ENCODE measurements at places on chromosomes 2 and 18. TPM values are rescaled to one million over a fixed set of nuclear protein-coding genes. Genes with fewer than 3 reads are reported as not detected.

KCNJ3 gene
- 0.31 TPM for total RNA-seq

POMC gene
- total RNA-seq = 1.5 TPM

- DNase-seq = no peak
These were observed 16.1 kb downstream of the KCNS3 start for GRCh38 chr2:17894556-17894955.

DNA sequence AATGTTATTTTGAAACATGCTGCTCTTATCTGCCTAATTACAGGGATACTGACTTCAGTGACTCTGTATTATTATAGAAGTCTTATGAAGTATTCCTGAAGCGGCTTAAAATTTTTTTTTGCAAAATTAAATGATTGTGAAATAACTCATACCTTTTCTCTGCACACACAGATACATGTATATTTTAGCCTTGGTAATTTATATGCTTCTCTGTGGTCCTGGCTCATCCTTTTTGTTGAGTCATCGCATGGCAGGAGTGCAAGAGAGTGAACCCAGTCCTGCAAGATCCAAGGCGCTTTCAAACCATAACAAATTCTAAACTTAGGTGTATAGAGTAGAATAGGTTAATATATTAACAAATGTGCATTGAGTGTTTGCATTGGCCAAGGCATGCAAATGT, 8.6 kb downstream of the CCNT2 start:
- DNase-seq = no peak

DNA sequence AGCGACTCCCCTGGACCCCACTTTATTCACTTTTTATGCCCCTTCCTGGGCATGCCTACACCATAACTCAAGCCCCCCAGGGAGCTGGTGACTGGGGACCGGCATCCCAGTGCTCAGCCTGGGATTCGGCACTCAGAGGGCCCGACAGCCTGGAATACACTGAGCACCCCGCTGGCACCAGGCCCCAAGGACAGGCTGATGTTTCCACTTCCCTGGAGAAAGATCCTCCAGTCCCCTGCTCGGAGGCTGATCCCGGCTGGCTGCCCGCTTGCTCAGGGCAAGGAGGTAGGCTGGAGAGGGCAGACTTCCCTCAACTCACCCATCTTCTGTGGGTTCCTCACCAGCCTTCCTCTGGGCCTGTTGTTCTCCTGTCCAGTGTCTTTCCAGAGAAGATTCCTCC, 36.6 kb downstream of the ODC1 start:
- peak; percentile 53 for DNase-seq

MREG gene
- total RNA-seq = 1.6 TPM

DNA sequence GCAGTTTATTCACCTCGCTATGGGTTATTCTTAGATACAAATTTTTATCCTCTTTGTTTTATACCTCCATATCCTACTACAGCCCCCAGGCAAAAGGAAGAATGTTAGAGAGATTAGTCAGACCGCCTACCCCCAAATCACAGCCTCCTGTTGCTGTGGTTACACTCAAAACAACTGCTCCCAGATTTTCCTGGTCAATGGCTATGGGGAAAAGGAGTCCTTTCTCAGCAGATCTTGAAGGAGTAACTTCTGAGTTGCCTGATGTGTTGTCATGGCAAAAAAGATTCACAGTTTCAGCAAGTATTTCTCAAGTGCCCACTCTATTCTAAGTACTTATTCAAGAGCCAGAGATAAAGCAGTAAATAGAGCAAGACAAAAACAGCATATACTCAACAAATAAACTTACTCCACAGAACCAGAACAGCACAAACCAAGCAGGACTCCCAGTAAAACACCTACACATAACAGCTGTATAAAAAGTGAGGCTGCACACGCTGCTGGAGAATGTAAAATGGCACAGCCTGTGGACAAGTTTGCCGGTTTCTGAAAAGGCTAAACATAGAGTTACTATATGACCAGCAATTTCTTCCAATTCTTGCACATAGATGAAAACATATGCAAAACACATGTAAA, 104.8 kb downstream of the NOL10 start:
- DNase-seq = no peak

HOXD9 gene
- 12.5 TPM for total RNA-seq

DNA sequence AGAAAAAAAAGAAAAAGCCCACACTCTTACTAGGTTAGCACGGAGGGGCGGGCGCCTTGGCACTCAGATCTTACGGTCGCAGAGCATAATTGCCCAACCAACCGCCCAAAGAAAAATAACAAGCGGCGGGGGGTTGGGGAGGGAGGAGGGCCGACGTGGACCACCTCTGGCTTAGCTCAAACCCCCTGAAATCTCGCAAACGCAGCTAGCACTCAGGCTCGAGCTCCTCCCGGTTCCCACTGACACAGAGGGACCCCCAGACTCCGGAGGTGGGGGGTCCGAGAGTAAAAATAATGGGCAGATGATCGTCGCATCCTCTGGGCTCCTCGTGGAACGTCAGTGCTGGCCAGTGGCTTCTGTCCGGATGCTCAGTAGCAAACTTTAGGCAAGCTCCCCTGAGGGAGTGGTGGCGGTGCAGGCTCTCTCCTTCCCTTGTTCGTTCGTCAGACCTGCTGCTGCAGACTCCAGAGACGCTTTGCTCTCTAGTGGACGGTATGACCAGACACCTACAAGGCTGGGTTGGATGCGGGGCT, 12.0 kb downstream of the CATIP start:
- peak; percentile 70 for DNase-seq

CRIM1 gene
- total RNA-seq = 64.4 TPM

RNPEPL1 gene
- 22.6 TPM for total RNA-seq

DNA sequence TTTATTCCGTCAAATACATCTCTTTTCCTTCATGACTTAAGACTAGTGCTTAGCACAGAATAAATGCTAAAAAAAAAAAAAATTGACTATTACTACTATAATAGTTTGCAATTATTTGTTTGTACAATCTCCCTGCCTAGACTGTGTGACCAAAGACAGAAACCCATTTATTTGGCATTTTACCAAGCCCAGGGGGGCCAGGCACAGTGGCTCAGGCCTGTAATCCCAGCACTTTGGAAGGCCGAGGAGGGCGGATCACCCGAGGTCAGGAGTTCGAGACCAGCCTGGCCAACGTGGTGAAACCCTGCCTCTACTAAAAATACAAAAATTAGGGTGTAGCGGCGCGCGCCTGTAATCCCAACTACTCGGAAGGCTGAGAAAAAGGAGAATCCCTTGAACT, 1.4 kb downstream of the ASB3 start:
- no peak for DNase-seq

IL36G gene
- not detected for total RNA-seq

DNA sequence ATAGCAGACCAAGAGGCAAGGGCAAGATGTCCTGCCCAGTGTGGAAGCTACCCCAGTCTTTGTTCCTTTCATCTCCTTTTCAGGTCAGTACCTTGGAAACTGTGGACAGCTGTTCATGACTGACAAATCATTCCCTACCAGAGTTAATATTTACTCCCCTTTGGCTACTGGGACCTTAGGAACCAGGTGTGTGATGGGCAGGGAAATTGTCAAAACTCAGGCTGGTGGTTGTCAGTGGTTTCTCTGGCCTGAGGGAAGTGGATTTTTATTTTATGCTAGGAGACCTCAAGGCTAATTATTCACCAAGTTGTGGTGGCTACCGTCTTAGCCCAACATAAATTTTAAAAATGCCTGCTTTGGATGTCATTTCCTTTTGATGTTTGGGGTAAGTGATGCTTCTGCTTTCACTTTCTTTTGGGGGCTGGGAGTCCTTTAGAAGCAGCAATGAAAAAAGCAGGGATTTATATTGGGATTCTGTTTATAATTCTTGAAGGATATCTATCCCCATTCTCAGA, 119.3 kb downstream of the SETBP1 start:
- DNase-seq = no peak

GRCh38 chr2:74089816-74090745, 57.6 kb downstream of the BOLA3 start:
- DNase-seq = no peak

DNA sequence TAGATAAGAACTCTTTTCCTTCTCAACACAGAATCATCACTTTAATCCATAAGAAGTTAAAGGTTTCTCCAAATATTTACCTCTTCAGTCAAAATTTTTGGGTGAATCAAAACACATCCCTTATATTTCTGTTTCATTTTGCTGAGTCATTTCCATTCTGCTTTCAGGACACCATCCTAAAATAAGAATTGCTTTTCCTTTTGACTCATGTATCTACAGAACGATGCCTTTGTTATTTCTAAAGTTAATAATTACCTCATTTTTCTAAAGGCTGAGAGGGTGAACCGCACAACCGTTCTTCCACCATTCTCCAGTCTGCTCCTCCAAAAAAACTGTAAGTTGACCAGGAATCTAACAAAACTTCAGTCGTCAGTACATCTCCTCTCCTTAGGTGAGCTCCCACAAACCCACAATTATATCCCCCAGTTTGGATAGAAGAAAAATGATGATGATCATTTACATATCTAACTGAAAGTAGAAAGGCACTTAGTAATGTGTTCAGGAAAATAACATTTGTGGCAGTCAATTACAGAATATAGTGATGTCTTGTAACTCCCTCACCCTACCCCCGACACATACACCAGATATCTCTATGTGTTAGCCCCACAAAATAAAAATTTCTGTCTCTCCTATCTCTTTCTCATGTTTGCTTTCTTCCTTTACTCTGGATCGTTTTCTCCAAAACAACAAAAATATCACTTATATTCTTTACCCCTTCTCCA, 162.5 kb downstream of the RAD51AP2 start:
- no peak for DNase-seq

GRCh38 chr2:12665334-12665733, 51.4 kb upstream of the TRIB2 start:
- DNase-seq = no peak

LHCGR gene
- 1.5 TPM for total RNA-seq

- no peak for DNase-seq
These were observed 111.9 kb upstream of the TEX51 start for GRCh38 chr2:126786765-126787164.

DNA sequence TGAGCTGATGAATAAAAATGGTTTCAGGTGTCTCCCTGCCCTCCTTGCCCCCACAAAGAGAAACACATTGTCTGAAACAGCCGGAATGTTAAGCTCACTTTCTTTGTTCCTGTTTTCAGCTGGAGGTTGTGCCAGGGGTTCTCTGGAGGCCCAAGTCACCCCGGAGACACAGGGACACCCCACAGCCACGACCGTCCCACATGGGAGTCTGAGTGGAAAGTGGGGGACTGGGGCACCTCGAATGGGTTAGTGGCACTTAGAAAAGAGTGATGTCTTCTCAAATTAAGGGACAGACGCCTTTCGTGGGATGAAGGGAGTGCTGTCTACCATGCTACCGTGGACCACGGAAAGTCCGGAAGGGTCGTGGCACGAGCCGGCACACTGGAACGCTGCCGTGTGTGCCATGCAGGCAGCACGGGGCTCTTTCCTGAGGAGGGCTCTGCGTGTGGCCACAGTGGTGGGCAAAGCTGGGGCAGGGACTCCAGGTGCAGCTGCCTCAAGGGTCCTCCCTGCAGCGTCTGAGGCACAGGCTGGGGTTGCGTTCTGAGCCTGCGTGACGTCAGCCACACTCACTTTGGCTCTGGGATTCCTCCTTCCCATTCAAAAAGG, 39.4 kb upstream of the CTDP1 start:
- no peak for DNase-seq

TOGARAM2 gene
- 0.95 TPM for total RNA-seq

RAD51AP2 gene
- 0.23 TPM for total RNA-seq

DNA sequence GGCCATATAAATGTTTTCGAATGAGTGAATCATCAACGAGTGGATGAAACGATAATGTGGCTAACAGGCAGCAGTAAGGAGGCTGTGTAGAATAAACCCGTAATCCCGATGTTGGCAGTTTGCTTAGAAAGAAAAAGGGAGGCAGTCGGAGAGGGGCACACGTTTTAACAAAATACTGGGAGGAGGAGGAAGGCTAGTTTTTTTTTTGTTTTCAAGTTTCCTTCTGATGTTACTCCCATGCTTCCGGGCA, 476 bp upstream of the MSH2 start:
- DNase-seq = no peak

- no peak for DNase-seq
These were observed 307.4 kb downstream of the NDUFA10 start for GRCh38 chr2:239717706-239718105.

DNA sequence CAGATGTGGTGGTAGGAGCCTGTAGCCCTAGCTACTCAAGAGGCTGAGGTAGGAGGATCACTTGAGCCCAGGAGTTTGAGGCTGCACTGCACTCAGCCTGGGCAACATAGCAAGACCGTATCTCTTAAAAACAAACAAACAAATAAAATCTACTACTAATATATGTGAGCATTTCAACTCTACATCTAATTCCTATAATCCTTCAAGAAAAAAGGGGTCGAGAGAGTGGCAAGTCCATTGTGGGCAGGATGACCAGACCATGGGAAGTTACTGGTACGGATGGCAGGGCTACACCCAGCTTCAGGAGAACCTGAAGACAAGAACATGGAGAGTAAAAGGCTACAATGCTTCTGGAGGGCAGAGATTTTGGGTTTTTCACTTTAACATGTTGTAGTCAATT, 24.0 kb downstream of the BUB1 start:
- no peak for DNase-seq

ANO7 gene
- 4.0 TPM for total RNA-seq

CCDC195 gene
- total RNA-seq = not detected

SELENOI gene
- 18.6 TPM for total RNA-seq

- DNase-seq = no peak
These were observed 35.0 kb downstream of the ITGA6 start for GRCh38 chr2:172462373-172462848.

DNA sequence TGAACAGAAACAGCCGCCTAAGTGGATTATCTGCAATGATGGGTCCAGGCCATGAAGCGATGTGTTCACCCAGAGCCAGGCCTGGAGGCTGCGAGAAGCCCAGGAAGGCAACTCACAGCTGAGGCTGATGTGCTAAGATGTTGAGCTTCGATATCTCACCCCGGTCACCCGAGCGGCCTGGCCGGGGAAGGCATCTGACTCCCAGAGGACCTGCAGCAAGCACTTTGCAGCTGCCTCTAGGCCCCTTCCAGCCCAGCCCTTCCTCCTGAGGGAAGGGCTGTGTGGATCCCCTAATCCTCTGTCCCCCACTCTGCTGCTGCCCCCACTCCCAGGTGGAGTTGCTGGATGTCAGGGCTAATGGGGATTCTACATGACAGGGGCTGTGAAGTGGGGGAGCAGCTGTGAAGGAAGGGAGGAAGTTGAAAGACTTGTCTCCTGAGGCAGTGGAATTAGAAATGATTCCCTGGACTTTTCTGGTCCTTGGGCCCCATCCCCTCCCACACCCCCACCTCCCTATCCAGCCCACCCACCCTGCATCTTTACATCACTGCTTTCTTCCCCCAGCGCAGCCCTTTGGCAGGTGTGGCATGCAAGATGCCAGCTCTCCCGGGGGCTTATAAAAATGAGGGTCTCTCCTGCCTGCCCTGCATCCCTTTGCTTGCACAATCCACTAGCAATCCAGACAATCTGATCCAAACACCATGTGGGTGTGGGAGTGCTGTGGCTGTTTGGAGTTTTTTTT, 4.3 kb downstream of the ATP6V1B1 start:
- DNase-seq = no peak

DNA sequence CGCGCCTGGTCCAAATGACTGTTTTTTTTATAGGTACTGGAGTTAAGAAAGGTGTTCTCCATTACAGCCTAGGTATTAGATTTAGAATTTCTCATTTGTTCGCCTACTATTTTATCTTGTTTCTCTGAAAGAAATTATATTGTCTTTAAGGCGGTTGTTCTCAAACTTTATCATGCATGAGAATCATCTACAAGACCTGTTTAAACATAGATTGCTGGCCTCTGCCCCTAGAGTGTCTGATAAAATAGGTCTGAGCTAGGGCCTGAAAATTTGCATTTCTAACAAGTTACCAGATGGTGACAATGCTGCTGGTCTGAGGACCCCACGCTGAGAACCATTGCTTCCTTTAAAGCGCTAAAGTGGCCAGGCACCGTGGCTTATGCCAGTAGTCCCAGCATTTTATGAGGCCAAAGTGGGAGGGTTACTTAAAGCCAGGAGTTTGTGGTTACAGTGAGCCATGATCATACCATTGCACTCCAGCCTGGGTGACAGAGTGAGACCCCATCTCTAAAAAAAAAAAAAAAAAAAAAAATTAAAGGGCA, 34.0 kb upstream of the RNF138 start:
- DNase-seq = no peak

Data from ovary (tissue), 10 donors.